ENCODE measurements at places on chromosomes 13 and 19.
A peak's percentile ranks its signal among the peaks of the same experiment; 100 is the strongest.

DNA sequence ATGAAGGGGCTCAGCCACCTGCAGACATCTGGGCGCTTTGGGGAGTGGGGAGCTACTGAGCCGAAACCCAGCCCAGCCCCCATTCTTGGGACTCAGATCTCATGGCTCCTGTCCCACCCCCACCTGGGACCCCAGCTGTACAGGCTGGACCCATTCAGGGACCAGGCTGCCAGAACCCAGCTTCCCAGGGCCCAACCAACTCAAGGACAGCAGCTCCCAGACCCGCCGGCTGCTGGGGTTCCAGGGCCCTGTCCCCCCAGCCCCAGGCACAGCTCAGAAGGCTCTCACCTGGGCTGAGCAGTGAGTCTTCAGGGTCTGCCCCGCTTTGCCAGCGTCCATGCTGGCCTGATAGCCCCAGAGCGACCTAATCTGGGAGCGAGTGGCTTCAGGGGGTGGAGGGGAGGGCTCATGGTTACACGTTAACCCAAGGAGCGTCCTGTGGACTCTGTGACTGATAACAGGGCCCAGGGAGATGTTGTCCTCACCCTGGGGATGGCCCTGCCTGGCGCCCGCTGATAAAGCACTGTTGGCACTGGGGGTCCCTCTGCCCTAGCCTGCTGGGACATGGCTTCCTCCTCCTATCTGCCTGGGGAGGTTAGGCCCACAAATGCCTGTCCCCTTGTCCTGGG is at the start of gene TMEM86B:
TMEM86B (minus strand) TSS at position 361 of the 629 bp plus-strand sequence; CDS start at position 339, 22 bp downstream.
- DNase-seq = no peak

DNA sequence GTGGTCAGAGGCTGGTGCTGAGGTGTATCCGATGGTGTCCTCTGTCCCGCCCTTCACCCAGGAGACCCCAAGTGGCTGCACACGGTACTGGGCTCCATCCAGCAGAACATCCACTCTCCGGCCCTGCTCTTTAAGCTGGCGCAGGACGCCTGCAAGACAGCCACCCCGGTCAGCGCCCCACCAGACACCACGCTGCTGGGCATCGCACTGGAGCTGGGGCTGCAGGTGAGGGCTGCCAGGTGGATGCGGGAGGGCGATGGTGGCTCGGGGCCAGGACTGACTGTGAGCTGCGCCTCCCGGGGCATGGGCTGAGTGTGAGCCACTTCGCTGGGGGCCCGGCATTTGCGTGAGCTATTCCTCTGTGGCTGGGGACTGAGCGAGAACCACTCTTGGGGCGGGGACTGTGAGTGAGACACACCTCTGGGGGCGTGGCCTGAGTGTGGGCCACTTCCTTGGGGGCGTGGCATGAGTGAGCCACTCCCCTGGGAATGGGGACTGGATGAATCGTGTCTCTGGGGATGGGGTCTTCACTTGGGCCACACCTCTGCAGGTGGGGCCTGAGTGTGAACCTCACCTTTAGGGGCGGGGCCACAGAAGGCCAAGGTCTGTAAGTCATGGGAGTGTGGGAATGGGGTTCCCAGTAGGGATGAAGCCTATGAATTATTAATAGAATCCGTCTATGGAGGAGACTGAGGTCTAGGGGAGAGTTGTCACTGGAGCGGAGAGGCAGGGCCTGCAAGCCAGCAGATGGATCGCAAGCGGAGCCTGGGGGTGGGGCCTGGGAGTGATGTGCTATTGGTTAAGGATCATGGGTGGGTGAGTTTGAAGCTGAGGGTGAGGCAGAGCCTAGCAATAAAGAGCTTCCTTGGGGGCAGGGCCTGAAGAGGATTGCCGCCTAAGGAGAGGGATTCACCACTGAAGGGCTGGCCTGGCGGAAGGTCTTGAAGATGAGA is 30.5 kb downstream of the ZSWIM4 start:
- no peak for DNase-seq

- DNase-seq = no peak
These were observed 4.0 kb downstream of the ZNF565 start for GRCh38 chr19:36210497-36210896.

DNA sequence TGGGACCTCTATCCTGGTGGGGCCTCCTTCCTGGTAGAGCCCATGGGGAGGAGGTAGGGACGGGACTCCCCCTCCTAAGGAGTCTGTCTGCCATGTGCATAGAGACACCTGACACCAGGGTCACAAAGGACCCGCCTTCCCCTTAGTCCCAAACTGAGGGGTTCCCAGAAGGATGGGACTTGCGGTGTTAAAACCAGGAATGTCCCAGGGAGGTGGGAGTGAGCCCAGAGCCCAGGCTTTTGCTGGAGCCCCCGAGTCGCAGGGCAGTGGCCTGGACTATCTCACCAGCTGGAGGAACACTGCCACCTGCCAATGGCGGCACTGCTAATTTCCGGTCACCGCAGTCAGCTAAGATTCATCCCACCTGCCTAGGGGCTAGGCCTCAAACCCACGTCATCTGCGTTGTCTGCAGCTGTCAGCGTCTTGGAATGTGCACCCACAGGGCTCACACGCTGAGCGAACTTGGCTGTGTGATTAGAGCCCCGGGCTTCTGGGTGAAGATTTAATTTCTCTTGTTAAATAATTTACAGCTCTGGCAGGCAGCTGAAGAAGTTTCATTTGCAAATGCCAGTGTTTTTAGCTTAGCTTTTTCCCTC is 31.9 kb upstream of the ATP11A start:
- DNase-seq = peak; percentile 78

DNA sequence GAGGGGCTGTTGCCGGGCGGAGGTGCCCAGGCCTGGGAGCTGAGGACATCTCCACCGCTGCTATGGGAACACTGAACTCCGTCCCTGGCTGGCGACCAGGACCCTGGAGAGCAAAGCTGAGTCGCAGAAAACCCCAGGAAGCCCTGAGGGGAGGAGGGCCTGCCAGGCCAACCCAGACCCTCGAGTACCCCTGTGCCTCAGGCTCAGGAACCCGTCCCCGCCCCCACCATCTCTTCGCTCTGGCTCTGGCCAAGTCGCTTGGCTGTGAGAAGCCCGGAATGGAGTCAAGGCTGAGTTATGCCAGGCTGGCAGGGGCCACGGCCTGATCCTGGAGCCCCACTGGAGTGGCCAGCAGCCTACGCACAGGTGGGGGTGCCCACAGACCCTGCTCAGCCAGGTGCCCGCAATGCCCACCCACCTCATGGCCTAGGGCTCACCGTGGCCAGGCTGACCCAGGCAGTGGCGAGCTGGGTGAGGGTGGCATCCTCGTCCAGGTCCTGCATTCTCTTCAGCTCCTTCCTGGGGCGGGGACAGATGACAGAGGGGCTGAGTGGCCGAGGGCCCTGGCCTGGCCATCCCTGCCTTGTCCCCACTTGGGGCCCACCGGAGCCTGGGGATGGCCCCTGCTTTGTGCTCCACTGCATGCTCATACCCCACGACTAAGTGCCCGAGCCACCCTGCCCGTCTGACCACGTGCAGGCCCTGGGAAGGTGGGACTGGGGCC is 8.5 kb upstream of the CERS1 start:
- no peak for DNase-seq

GRCh38 chr13:76879203-76879882 is 6.9 kb downstream of the KCTD12 start:
- no peak for DNase-seq

DNA sequence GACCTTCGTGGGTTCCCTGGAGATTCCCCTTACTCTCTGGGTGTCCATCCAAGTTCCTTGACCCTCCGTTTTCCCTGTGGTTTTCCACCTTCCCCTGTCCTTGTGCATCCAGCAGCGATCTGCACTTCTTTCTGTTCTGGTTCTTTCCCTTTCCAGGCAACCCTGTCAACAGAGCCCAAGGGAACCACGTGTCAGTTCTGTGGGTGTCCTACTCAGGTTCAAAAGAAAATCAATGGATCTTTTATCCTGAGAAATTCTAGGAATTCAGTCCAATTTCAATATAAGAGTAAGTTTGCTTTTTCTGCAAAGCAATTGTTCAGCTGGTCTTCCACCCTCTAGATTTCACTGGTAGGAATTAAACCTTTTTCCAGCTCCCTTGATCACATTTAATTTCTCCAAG is 1394.8 kb upstream of the SLC10A2 start:
- no peak for DNase-seq

DNA sequence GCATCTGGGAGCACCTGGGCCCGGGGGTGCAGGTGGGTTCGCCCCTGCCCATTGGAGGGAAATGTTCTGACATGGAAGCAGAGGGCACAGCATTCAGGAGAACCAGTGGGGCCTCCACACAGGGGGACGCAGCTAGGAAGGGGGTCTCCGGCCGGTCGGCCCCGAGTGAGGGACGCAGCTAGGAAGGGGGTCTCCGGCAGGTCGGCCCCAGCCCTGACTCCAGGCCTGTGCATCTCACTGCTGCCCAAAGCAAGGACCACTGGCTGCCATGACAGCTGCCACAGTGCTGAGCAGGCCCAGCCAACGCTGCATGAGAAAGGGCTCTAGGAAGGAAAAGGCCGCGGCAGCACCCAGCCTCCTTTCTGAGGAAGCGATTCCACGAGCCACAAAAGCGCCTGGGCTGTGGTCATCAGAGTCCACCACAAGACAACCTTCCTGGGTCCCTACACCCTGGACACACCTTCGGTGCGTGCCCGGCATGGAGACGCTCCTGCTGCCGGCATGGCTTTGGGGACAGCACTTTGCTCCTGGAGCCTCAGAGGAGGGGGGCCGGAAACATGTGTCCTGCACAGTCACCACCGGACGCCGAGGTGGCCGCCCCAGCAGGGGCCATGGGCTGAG is 9.7 kb downstream of the RASA3 start:
- DNase-seq = no peak

- no peak for DNase-seq
These were observed 21.0 kb downstream of the EPSTI1 start for GRCh38 chr13:42970824-42971690.

- no peak for DNase-seq
These were observed 539.5 kb downstream of the FGF9 start for GRCh38 chr13:22210134-22210930.

- DNase-seq = no peak
These were observed 198.2 kb downstream of the MYO16 start for GRCh38 chr13:108827646-108828045.

- DNase-seq = no peak
These were observed 2.2 kb upstream of the SCN1B start for GRCh38 chr19:35027851-35028599.

GRCh38 chr19:46513461-46514236 is 18.0 kb upstream of the PNMA8B start:
- peak; percentile 39 for DNase-seq

DNA sequence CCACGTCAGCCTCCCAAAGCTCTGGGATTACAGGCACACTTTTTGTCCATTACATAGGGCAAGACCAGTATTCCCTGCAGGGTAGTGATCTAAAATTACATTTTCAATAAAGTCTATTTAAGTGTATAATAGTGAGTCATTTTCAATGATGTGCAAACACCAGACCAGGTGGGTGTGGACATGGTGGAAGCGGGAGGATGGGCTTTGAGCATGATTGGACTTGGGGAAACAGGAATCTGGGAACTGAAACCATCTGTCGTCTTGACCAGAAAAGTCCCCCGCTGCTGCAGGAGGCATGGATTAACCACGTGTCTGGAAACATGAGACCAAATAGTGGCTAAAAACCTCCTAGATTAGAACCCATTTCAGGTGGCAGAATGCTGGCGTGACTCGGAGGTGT is 4.9 kb downstream of the FXYD3 start:
- DNase-seq = no peak

DNA sequence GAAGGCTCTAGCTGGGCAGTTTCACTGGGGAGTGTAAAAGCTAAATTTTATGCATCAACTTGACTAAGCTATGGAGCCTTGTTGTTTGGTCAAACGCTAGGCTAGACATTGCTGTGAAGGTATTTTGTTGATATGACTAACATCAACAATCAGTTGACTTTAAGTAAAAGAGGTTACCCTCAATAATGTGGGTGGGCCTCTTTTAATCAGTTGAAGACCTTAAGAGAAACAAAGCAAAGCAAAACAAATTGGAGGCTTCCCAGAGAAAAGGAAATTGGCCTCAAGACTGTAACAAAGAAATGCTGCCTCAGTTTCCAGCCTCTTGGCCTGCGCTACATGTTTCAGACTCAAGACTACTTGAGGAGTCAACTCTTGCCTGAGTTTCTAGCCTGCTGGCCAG is 50.0 kb upstream of the TSC22D1 start:
- DNase-seq = no peak

DNA sequence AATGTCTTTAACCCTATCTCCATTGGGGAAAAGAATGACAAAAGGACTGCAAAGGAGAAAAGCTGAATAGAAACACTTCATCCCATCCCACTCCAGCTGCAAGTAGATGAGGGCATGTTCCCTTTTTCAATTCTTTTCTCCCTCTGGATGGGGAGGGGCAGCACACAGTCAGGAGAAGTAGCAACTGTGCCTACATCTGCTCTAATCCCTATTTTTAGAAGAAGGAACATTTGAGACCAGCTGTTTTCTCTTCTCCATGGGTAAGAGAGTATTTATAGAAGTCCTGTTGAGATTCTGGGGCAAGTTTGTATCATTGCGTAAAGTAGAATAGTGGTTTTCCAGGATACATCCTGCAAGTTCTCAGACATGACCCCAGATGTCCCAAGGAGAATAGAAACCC is 9.3 kb upstream of the GTF3A start:
- no peak for DNase-seq

DNA sequence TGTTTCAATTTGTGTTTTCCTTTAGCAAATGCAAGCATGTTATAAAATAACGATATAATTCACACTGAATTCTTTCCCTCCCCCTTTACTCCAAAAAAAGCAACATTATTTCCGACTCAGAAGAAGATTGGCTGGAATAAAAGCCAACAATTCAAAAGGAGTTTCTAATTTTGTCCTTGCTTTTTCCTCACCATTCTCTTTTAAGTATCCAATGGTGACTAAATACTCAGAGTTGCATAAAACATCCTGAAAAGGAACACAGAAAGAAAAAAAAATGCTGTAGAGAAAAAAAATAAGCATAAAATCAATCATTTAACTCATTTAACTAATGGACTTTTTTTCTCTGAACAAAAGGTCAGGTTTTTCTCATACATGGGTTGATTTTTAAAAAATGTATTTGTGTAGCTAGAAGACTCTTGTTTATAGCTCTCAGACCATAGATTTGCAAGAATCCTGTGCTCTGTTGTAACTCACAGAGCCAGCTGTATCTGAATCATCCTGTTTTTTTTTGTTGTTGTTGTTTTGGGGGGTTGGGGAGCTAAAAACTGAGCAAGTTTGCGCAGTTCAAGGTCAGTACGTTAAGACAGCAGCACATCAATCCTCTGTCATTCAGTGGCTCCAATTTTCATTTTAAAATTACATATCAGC is 108.1 kb downstream of the PCDH17 start:
- no peak for DNase-seq

DNA sequence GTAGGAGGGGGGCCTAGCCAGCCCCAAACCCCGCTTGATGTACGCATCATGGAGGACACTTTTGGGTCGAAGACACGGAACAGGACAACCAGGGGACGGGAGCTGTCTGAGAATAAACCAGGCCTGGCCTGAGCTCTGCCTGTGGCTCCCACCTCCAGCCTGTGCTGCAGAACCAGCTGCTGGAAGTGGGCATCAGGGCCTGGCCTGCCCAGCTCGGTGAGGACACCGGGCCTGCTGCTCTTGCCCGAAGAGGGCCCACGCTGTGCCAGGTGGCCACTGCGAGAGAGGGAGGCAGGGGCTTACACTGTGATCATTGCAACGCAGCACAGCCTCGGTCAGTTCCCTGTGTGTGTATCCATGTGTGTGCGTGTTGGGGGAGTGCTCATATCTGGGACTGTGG is 34.6 kb downstream of the CEBPG start:
- no peak for DNase-seq

GRCh38 chr13:111183087-111183645 is 68.1 kb downstream of the ARHGEF7 start:
- no peak for DNase-seq

- DNase-seq = no peak
These were observed 6.6 kb upstream of the MCF2L start for GRCh38 chr13:112962396-112962795.
